ENCODE measurements at places on chromosomes 3 and 15.

DNA sequence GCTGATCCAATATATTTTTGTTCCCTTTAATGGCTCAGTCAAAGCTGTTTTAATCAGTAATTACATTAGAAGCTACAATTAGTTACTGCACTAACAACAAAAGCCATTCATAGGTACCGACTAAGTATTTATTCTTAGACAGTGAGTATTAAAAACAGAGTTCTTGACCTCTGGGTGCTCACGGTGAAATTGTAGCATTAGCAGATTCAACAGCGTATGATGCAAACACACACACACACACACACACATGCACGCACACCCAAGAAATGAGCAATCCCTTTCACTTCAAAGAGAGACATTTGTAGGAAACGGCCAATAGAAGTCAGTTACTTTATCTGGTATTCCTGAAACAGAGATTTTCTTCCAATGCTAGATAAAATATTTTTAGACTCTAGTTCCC, 27.0 kb upstream of the MITF start:
- DNase-seq: no peak

- DNase-seq: no peak
Measured at GRCh38 chr15:34650177-34650576, 66.7 kb upstream of the GOLGA8B start.

GRCh38 chr3:50687916-50688315, 13.2 kb downstream of the DOCK3 start:
- DNase-seq: no peak

DNA sequence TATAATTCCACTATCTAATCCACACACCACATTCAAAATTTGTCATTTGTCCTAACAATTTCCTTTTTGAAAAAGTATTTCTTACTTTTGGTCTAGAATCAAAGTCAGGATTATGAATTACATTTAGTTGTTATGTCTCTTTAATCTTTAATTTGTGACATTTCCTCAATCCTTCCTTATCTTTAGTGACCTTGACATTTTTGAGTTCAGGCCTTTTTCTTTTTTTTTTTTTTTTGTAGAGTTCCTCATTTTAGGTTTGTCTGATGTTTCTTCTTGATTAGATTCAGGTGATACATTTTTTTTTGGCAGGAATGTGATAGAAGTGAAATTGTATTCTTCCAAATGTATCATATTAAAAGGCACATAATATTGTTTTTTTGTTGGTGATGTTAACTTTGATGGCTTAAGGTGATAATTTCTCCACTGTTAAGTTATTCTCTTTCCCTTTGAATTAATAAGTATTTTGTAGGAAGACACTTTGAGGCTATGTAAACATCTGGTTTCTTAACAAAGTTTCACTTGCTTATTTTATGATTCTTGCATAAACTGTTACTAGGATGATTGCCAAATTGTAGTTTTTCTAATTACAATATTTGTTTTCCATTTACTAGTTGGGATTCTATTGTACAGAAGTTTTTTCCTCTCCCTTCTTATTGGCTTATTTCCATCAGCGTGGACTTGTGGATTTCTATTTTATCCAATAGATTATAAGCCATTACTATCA, 16.3 kb downstream of the SLC35G2 start:
- DNase-seq: no peak

DNA sequence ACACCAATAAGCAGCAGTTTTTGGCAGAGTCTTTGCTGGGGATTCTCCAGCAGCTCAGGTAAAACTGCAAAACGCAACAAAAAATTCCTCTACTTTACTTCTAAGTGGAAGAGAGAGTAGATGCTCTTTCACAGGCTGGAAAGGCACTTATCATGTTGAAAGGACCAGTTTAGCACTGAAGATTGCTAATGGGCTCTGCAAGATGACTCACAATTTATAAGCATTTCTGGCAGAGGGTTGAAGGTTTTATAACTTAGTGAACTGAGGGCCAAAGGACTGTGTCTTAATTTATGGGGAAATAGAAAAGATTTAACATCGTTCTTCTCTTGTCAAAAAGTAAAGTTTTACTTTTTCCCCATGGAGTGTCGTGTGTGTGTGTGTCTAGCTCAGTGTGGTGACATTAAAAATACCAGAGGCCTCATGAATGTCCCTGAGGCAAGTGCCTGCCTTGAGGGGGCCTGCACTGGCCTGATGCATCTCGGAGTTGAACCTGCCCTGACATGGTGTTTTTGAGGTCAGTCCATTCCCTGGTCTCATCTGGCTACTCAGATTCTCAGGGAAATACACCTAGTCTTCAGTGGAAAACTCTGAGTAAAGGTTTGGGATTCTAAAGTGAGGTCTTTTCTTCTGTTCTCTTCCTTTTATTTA, 1092.0 kb downstream of the NAALADL2 start:
- DNase-seq: no peak

DNA sequence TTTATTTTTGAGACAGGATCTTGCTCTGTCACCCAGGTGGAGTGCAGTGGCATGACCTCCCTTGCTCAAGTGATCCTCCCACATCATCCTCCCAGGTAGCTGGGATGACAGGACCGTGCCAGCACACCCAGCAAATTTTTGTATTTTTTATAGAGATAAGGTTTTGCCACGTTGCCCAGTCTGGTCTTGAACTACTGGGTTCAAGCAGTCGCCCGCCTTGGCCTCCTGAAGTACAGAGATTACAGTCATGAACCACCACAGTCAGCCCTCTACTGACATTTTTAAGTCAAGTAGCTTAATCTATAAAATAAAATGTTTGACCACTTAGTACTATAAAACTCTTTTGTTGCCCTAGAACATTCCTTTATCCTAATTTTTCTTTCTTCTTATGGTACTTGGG, 198.8 kb downstream of the FNDC3B start:
- DNase-seq: no peak

Data from NCI-H1930 (cell line).